Suppressor macrophage treated with lipopolysaccharide for 4 hours (primary cell): ENCODE measurements at places on chromosomes 12 and 14.

DNA sequence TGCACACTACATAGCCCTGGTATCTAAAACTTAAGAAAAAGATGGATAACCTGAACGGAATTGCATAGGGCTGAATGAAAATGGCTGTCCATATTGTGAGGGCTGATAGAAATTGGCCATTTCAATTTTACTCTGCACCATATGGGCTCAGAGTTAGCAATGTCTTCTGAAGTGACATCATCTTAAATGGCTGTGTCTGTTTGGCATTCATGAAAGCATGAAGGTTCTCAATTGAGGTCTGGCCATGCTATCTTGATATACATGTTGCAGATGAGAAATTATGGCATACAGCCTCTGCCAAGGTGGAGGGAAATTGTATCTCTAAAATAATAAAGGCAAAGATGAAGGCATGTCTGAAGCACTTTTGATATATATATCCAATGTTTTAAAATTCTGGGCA, 226.0 kb upstream of the PDE3A start:
- no peak for DNase-seq

DNA sequence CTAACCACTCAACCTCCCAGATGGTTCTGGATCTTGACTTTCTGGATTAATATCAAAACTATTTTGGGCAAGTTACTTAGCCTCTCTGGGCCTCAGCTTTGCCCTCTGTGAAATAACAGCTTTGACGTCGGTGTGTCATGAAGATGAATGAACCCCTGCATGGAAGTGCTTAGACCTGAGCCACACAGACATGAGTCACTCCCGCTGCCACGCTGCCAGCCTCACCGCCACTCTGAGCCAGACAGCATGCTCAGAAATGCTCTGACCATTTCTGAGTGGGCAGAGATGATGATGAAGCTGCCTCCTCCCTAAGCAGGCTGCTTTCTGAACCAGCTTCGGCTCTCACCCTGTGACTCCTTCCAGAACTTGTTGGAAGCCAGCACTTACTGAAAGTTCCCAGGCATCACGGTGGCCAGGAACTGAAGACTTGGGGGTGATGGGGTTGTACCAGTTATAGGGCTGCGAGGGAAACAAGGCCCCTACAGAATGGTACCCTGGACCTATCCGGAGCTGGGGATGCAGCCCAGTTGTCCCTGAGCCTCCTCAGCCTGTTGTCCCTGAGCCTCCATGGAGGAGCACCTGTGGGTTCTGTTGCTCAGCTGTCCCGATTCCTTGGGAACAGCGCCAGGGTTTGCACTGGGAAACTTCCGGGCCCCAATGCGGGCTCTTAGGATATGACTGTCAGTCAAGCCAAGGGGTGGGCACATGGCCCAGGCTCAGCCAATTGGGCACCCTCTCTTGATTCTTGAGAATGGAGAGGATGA, 2.0 kb upstream of the CCDC197 start:
- peak; percentile 54 for DNase-seq

DNA sequence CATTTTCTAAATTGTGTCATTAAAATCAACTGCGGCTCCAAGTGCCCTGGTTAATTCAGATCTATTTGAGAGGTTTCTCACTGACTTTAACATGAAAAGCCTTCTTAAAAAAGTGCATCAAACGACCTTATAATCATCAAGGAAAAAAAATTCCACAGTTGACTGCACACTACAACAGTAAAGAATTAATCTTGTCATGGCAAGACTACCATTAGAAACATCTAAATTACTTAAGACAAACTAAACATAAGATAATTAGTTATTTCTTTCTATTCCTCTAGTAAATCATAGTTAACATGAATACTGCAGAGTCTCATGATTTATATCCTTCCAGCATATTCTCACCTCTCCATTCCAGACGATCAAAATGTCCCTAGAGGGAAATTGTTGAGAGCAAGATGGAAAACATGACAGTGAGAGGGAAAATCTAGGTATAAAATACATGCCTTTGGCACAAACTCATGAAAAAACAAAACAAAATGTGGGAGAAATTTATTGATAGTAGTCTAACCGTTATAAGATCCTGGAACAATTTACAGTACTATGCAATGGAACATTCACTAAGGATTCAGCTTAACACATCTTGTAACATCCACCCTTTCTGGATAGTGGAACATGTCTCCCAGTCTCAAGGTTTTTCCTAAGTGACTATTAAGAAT, 112.5 kb downstream of the PRKD1 start:
- no peak for DNase-seq

- DNase-seq = no peak
Observed at GRCh38 chr12:46174919-46175318, 93.9 kb downstream of the SLC38A1 start.

GRCh38 chr14:28340816-28341215, 425.8 kb upstream of the FOXG1 start:
- no peak for DNase-seq

DNA sequence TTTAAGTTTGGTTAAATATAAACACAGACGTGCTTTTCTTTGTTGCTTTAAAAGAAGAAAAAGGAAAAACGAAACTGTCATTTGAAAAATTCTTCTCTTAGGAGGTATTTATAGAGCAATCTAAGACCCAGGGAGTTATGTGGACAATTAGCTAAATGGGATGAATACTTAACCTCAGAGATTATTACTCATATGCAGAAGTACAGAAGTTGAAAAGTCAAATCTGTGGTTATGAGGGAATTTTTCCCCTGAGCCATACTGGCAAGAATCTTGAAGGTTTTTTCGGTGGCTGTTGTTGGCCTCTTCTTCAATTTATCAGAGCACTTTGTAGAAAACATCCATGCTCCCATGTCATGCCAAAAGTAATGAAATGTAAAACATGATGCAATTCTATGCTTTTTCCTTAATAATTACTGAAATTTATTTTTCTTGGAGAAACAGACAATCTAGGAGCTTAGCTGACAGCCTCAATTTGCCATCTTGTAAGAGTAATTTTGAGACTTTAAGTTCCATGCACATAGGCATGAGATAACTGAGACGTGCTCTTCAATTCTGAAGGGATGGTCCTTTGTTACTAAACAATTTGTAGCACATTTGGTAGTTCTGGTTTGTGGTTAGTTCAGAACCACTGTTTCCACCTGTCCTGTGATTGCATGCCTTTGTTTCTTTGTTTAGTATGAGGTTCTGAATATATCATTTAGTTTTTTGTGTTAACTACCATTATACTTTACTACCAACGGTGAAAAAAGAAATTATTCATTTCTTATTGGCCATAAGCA, 126.6 kb downstream of the BCAT1 start:
- peak; percentile 53 for DNase-seq

DNA sequence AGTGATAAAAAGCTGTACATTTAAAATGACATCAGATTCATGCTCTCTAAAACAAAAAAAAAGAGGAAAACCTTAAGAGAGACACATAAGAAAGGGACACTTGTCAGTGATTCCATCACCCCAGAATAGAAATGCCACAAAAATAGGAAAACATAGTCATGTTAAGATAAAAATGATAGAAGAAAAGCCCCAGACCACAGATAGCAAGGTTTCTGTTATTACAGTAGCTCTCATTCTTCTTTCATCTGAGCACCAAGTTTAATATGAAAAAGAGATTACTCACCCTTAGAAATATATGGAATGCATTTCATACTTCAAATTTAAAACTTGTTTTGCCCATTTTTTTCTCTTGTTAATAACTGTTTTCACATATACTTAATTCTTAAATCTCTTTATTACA, 217.2 kb downstream of the EGLN3 start:
- DNase-seq = no peak
